ENCODE measurements at places on chromosomes 2 and 18. TPM values are rescaled to one million over a fixed set of nuclear protein-coding genes. Genes with fewer than 3 reads are reported as not detected.

Gene TSN
- 159 TPM for total RNA-seq

Gene TCF23
- total RNA-seq: 0.04 TPM

Gene AQP4
- total RNA-seq: 0.20 TPM

Gene LYPD6B
- not detected for total RNA-seq

DNA sequence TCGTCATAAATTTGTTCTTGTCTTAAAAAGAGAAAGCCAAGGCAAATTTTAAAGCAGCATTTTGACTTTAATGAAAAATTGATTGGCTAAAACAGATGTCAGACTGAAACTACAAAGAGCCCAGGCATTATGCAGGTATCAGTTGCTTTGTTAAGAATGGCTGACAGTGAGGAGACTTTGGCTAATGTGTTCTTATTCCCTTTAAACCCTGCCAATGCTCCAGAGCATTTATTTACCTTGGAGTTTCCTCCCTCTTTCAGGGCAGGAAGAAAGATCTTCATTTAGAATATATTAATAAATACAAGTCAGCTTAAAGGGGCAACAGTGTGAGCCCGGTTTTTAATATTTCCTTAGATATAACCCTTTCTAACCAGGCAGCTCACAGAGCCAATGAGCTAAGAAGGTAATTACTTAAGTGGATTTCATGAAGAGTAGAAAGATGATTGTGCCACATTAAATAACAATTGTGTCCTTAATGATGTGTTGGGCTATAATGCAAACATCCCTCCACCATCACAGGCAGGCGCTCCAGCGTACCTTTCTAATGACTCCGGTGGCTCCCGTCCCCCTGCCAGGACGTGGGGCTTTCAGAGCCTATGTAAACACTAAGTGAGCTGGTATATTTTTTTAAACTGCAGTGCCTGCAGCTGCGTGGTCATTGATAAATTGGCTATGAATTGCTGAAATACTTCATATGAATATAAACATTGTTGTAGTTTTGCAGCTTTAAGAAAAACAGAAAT is 349.4 kb upstream of the POU3F3 start:
- no peak overlapping the region for H3K4me3 ChIP-seq
- no peak overlapping the region for H3K27ac ChIP-seq
- DNase-seq: no peak
- no peaks in the 10 kb centered on the region for H3K36me3 ChIP-seq
- no peaks in the 10 kb centered on the region for H3K4me1 ChIP-seq
- H3K27me3 ChIP-seq: no peaks in the 10 kb centered on the region

DNA sequence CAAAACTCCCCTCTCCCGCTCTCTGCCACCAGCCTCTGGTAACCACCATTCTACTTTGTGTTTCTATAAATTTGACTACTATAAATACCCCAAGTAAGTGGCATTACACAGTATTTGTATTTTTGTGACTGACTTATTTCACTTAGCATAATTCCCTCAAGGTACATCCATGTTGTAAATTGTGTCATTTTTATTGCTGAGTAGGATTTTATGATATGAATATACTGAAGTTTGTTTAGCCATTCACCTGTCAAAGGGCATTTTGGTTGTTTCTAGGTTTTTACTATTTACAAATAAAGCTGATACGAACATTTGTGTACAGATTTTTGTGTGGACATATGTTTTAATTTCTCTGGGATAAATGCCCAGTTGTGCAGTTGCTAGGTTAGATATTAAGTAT is 174.0 kb upstream of the MMADHC start:
- H3K4me1 ChIP-seq: no peaks in the 10 kb centered on the region
- no peaks in the 10 kb centered on the region for H3K36me3 ChIP-seq
- DNase-seq: no peak
- H3K4me3 ChIP-seq: no peak overlapping the region
- H3K27ac ChIP-seq: no peak overlapping the region
- no peaks in the 10 kb centered on the region for H3K27me3 ChIP-seq

GRCh38 chr2:60925994-60926740 is 44.8 kb downstream of the REL start:
- peak; percentile 31 for DNase-seq
- no peak overlapping the region for H3K27ac ChIP-seq
- peaks cover 19% of the 10 kb centered on the region for H3K36me3 ChIP-seq
- H3K4me1 ChIP-seq: peaks cover 9% of the 10 kb centered on the region
- no peak overlapping the region for H3K4me3 ChIP-seq

DNA sequence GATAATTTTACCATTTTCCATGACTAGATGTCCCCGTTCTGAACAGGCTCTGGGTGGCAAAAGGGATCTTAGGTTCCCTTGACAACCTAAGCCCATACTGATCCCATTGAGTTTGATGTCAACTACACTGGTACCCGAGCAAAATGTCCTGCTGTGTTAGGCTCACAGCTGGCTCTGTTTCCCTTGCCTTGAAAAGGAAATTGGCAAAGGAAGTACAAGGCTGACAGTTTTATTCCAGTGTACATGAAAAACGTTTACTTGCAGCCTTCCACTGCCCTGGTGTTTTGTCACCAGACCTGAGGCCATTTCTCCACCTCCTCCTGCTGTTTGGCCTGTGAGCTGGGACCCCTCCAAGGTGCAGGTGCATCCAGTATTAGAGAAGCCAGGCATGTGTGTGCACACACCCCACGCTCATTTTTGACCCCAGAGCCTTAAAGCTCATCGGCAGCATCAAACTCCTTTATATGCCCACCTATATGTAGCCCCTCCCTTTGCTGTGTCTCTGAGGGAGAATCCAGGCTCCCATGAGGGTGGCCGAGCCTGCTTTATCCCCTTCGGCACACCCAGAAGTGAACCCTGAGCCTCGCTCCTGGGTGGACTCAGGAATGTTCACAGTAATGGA is 171.3 kb downstream of the NDUFA10 start:
- H3K4me1 ChIP-seq: 0 out of 2 replicates have a peak, but pooled peaks cover 6% of the 10 kb centered on the region
- H3K27me3 ChIP-seq: peaks cover 1% of the 10 kb centered on the region
- no peak overlapping the region for H3K27ac ChIP-seq
- H3K36me3 ChIP-seq: no peaks in the 10 kb centered on the region
- no peak for DNase-seq
- no peak overlapping the region for H3K4me3 ChIP-seq

- H3K4me1 ChIP-seq: peaks cover 25% of the 10 kb centered on the region
- H3K27ac ChIP-seq: no peak overlapping the region
- H3K36me3 ChIP-seq: no peaks in the 10 kb centered on the region
These were observed 222.7 kb downstream of the PIEZO2 start for GRCh38 chr18:10926621-10927161.

GRCh38 chr2:9967053-9967775 is 15.7 kb downstream of the GRHL1 start:
- no peaks in the 10 kb centered on the region for H3K27me3 ChIP-seq
- H3K27ac ChIP-seq: no peak overlapping the region
- H3K4me1 ChIP-seq: no peaks in the 10 kb centered on the region
- peaks cover 69% of the 10 kb centered on the region for H3K36me3 ChIP-seq
- DNase-seq: no peak

DNA sequence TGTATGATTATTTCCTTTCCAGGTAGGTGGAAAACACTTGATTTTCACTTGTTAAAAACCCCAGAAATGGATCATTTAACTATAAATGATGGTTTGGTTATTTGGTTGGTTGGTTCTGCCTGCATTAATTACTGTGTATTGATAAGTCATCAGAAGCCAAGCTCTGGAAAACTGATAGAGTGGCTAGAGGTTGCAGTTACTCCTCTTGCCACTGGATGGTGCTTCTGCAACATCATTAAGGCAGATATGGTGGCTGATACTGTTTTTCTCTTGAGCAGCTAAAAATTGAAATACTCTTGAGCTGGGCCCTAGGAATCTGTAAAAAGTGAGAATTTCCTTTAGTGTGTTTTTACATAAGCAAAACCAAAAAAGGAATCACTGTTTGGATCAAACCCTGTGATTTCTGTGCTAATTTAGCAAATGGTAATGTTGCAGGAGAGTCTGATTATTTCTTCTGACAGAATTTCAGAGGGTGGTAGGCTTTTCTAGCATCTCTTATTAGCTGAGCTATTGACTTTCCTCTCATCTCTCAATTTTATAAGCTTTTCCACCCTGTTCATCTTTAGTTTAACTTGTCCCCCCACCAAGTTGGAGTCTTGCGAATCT is 54.3 kb downstream of the RAB10 start:
- H3K27me3 ChIP-seq: no peaks in the 10 kb centered on the region
- peaks cover 18% of the 10 kb centered on the region for H3K36me3 ChIP-seq
- H3K27ac ChIP-seq: no peak overlapping the region
- H3K4me1 ChIP-seq: 0 out of 2 replicates have a peak, but pooled peaks cover 11% of the 10 kb centered on the region
